ENCODE measurements at places on chromosomes 4 and X. TPM values are rescaled to one million over a fixed set of nuclear protein-coding genes. Genes with fewer than 3 reads are reported as not detected.

- DNase-seq = no peak
Observed at GRCh38 chr4:94500685-94501084, 48.9 kb downstream of the PDLIM5 start.

The TMPRSS11F gene
- 0.05 TPM for polyA plus RNA-seq

The TCEAL6 gene
- polyA plus RNA-seq = 0.10 TPM

DNA sequence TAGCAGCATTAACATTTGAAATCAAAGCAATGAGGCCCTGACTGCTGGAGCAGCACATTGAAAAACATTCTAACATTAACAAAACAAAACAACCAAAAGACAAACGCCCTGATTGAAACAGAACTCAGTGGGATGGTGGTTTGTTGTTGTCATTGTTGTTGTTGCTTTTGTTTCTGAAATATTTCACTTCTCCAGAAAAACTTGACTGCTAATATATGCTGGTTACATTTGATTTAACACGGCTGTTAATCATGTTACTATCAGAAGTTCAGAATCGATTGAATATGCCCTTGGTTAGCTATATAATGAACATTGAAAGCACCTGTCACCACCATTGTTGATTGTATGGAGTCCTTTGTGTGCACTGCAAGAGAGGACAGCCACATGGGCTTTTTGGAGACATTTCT lies 790.4 kb upstream of the GALNTL6 start:
- no peak for DNase-seq

- DNase-seq = no peak
Observed at GRCh38 chr4:721261-722168, 15.9 kb downstream of the PCGF3 start.

The MAGEA8 gene
- polyA plus RNA-seq = 0.12 TPM

The FAM47A gene
- not detected for polyA plus RNA-seq

- DNase-seq = no peak
Observed at GRCh38 chr4:45927641-45928040, 196.2 kb downstream of the GABRG1 start.

Measured in right lung (tissue), 10 donors.